HuH-7.5 (cell line): ENCODE measurements at places on chromosomes 6 and 20.
A peak's percentile ranks its signal among the peaks of the same experiment; 100 is the strongest.

DNA sequence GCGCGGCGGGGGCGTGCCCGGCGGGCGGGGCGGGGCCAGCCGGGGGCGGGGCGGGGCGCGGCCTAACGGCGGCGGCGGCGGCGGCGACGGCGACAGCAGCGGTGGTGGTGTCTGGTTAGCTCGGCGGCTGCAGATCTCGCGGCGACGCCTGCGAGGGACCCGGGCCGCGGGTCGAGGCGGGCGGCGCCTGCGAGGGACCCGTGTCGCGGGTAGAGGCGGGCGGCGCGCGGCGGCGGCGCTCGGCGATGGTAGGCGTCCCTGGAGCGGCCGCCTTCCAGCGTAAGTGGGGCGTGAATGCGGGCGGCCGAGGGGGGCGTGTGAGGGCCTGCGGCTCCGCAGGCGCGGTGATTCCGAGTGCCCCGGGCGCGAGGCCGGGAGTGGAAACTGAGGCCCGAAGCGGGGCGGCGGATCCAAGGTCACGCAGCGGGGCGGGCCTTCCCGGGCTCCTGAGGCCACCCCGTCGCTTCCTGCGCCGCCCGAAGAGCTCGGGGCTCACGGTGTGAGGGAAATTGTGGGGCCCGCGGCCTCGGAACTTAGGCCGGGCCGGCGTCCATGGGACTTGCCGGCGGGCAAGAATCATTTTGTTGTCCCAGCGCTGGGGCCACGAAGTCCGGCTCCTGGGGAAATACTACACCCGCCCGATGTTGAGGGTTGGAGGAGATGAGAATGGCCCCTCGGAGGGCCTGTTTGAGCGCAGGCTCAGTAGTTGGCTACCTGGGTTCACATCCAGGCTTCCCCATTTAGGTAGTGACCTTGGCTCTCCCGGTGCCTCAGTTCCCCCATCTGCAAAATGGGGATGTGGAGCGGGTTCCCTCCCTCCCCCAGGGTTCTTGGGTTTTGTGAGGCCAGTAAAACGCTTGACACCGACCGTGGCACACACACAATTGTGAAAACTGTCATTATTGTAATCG lies at the start of gene CBFA2T2:
Gene CBFA2T2 (plus strand): TSS at position 74 of the 911 bp plus-strand sequence. CDS start 172 bp downstream, at position 246.
- DNase-seq, result peak; percentile 51

DNA sequence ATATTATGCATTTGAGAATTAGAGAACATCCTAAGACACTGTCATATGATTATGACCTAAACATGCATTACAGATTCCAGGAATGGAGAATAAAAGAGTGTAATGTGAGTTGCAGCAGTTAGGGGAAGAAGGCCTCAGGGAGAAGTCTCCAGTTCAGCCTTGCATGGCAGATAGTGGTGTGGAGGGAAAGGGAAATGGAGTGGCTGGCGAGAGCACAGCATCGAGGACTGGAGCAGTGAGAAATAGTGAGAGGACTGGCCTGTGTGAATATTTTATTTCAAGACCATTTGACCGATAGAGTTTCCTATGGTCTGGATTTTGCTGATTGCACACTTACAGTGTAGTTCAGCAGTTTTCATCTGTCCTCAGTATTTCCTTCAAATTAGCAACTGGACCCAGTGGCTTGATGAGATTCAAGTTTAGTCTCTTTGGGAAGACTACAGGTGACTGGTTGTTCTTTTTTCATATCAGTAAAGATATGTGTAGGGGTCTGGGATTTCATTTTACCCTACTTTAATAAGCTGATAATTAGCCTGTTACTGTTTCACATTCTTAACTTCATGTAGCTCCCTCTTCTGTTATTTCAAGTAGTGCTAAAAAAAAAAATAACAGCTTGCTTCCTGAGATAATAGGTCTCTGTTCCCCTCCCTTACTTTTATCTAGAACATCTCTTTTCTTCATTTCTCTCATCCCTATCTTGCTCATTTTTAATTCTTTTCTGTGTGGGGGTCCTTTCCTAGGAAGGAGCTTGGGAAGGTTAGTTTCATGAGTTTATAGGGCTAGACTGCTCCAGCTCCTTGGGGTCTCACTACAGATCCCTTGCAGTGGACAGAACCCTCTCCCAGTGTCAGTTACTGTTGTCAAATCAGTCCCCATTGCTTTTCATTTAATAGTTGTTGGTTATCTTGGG lies 27.9 kb downstream of the BLTP3A start:
- no peak for DNase-seq

GRCh38 chr20:53316206-53316937 lies 277.3 kb downstream of the ZNF217 start:
- DNase-seq, result no peak

GRCh38 chr20:24754691-24755090 lies 194.4 kb upstream of the CST7 start:
- DNase-seq, result no peak

DNA sequence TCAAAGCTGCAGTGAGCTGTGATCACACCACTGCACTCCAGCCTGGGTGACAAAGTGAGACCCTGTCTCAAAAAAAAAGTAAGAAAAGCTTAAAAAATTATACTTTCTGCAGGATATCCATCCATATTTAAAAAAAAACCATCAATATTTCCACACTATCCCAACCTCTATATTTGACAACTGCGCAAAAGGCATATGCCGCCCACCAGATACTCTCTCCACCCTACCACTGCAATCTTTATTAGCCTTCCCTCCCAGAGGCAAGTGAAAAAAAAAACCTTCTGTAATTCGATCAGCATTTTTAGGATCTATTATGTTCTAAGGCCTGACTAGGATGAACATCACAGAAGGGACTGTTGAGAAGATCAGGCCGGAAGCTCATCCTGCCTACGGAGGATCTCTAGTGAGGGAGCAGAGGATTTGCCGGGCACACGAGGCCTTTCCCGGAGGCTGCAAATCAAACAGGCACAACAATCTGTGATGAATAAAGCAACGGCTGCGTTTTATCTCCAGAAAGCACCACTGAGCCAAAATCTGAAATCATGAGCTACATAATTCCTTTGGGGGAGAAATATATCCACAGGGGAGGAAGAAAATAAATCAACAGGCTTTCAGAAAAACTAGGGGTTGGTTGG lies 65.9 kb downstream of the GFOD1 start:
- DNase-seq, result no peak

DNA sequence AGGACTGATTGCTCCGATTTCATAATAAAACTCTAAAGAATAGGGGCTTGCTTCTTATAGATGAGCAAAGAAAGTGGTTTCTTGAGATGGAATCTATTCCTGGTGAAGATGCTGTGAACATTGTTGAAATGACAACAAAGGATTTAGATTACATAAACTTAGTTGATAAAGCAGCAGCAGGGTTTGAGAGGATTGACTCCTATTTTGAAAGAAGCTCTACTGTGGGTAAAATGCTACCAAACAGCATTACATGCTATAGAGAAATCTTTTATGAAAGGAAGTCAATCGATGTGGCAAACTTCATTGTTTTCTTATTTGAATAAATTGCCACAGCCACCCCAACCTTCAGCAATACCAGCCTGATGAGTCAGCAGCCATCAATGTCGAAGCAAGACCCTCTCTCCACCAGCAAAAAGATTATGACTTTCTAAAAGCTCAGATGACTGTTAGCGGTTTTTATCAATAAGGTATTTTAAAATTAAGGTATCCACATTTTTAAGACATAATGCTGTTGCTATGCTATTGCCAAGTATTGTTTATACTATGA lies 12.7 kb upstream of the MTRF1L start:
- no peak for DNase-seq

DNA sequence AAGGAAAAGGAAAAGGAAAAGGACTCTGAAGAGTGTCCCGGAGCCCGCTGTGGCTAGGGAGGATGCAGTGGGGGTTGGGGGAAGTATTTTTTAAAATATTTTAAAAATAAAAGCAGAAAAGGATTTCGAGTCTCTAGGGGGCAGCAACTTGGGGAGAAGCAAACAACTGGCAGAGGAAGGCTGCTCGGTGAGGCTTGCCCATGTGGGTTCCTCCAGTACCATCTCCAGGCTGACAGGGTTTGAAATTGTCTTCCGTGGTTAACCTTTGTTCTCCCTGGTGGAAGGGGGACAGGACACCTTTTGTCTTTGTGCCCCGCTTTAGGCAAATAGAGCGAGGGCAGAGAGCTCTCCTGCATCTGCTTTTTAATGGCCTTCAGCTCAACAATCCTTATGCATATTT lies 60.4 kb upstream of the SNX9 start:
- DNase-seq, result no peak

DNA sequence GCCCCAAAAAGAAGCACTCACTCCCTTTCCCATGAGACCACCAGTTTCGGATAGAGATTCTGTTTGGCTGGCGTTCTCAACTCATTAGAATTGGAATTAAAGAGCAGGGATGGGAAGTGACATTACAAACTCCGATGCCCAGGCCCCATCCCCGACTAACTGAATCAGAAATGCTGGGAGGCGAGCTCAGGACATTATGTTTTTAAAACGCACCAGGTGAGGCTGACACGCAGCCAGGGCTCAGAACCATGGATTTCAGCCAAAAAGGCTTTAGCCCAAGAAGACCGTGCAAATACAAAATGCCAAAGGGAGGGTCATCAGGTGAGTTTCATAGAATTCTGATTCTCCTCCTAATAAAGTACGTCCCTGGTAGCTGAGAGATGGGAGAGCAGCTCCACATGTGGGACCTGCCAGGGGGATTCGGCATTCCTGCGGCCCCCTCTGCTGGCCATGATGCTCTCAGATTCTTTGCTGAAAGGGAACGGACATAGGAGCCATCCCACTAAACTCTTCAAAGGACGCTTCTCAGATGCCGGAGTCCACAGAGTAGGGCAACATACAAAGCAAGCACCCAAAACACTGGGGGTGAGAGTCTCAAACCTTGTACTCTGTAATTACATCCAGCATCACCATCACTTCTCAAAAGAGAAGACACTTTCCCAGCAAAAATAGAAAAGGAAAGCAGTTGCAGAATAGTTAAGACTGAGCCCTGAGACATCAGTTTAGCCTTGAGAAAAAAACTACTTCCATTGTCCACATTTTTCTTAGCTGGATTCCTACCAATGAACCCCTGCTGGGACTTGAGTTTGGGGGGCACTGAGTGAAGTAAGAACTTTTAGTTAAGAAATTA lies 205.2 kb downstream of the BMP7 start:
- DNase-seq, result peak; percentile 54

- DNase-seq, result no peak
Measured at GRCh38 chr6:119444642-119445557, 95.3 kb upstream of the MAN1A1 start.

GRCh38 chr6:136036071-136036380 lies 184.5 kb downstream of the PDE7B start:
- no peak for DNase-seq

DNA sequence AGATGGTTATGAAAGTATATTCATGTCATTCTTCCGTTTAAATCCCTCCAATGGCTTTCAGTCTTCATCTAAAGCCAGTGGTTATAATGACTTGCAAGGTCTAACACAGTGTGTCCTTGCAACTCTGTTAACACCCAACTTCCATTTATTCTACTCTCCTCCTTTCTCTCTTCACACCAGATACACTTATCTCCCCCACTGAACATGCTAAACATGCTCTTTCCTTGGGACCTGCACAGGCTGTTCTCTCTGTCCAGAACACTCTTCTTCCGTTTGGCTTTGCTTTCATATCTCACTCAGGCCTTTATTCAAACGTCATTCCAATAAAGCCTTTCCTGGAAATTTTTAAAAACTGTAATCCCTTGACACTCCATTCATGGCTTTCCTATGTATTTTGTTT lies 91.5 kb downstream of the EPHA7 start:
- DNase-seq, result no peak

DNA sequence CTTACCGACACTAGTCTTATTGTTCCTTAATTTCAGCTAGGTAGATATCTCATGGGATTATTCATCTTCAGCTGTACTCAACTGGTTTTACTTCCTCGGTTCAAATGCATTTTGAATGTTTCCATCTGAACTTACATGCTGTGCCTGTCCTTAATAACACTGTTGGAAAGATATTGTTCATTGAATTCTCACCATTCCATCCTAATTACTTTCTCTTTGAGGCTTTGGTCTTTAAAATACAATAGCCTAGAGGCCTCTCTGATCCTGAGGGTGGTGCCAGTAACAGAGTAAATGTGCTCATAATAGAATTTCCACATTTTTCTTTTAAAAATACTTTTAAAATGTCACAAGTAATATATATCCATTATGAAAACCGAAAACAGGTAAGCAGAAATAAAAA lies 54.0 kb downstream of the IL20RA start:
- no peak for DNase-seq

DNA sequence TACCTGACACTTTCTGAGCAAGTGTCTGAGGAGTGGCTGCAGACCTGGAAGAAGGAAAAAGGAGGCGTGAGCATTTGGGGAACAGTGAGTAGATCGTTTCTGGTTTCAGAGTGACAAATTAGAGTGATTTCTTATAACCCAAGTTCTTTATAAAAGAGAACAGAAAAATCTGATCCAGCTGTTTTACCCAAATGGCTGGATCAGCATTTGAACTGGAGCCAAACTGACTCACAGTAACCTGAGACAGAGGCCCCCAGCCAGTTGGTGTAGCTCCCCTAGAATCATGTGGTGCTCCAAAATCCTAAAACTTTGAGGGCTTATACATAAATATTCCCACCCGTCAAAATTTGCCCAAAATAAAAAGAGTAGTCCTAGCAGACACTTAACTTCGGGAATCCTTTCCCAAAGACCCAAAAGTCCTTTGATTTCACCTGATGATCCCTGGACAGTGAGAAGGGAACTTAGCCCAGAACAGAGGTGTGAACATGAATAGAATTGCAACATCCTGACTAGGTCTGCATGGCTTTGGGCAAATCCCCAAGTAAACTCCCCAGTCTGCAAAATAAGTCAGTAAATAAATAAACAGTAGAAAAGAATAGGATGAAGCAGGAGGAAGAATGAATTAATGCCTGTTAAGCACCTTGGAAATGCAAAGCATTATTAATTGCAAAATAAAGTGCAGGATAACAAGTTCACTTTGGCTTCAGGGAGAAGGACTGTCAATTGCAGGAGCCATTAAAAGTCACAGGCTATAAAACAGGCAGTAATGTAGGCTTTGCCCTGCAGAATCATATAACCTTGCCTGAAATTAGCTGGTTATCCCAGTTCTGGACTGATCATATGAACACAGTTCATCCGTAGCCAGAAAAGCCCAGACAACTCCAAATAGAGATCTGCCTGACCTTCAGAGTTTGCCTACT lies 262.0 kb upstream of the JARID2 start:
- no peak for DNase-seq

GRCh38 chr6:5266423-5266822 lies 5.1 kb downstream of the FARS2 start:
- DNase-seq, result no peak

DNA sequence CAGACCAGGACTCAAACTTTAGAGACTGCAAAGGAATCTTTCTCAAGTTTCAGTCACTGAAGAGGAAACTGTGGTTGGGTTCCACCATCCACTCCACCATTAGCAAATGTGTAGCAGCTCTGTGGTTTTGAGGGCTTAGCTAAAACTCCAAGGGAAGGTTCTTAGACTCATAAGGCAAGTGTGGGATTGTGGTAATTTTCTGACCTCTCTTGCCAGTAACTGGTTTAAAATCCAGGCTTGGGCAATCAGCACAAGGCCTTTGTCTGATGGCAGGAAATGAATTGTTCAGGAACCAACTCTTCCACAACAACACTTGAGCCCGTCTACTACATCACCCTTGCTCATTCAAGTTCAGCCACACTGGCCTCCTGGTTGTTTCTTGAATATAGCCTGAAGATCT lies 68.6 kb upstream of the FBXL4 start:
- DNase-seq, result no peak

- DNase-seq, result no peak
Measured at GRCh38 chr6:143679041-143679440, 1.3 kb downstream of the PHACTR2 start.

GRCh38 chr6:125944434-125944816 lies 12.1 kb upstream of the HINT3 start:
- no peak for DNase-seq
